Right cardiac atrium (tissue), 5 donors: ENCODE measurements at places on chromosomes 7 and 10.
A peak's percentile ranks its signal among the peaks of the same experiment; 100 is the strongest.

DNA sequence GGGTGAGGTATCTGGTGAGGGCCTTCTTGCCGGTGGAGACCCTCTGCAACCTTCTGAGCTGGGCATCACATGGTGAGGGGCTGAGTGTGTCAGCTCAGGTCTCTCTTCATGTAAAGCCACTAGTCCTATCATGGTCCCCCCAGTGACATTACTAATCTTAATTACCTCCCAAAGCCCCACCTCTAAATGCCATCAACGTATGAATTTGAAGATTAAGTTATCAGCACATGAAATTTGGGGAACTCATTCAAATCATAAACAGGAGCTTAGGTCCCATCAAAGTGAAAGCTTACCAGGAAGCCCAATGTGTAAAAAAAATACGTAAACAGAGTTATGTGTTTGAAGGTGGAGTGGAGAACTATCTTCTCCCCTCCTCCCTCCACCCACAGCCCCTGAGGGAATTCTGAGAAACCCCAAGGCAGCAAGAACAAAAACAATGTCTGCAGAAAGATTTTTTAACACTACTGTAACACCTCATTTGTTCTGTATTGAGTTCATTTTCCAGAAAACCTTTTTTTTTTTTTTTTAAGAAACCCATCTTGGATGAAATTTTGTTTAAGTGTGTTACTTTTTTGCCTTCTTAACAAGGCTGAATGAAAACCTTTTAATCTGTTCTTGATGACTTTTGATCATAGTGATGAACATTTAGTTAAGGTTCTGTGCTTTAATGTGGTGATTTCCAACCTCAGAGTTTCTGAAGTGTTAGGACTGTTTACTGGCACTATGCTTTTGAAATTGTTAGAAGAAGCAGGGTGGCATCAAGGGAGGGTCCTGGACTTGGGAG lies 19.1 kb upstream of the PCGF5 start:
- DNase-seq, result no peak

- DNase-seq, result no peak
Measured at GRCh38 chr10:128295003-128295402, 168.8 kb upstream of the MKI67 start.

DNA sequence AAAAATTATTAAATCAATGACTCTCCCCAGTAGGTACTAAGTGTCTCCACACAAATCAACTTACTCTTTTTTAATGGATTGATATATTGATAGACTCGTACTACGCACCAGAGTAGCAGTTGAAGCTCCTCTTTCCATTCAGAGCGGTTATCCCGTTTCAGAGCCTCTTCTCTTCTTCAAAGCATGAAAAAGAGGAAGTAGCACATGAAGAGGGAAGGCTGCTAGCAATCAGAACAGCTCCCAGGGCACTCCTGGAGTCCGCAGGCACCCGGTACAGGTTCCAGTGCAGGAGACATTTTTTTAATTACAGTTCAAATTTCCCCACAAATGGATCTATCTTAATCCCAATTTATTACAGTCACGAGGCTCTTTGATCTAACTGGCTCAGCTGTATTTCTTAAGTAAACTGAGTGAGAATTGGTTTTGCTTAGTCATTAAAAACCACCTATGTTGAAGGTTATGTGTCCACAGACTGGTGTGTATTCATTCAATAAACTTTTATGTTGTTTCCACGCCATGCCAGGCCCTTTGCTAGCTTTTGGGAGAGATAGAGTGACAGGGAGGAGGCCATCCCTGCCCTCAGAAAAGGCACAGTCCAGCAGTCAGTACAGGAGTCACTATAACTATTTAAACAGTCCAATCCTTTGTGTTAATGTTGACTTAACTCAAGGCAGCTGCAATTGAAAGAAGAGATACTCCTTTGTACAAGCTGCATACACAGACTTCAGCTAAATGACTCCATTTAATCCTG lies 32.1 kb upstream of the CALN1 start:
- no peak for DNase-seq

- no peak for DNase-seq
Measured at GRCh38 chr7:158546626-158547025, 41.0 kb downstream of the PTPRN2 start.

GRCh38 chr10:91745090-91745831 lies 53.0 kb upstream of the TNKS2 start:
- peak; percentile 30 for DNase-seq

GRCh38 chr10:14056610-14057332 lies 274.0 kb downstream of the FRMD4A start:
- no peak for DNase-seq

- DNase-seq, result peak; percentile 87
Measured at GRCh38 chr7:74501298-74501697, 47.6 kb downstream of the GTF2IRD1 start.

GRCh38 chr7:28533267-28533666 lies 120.9 kb downstream of the CREB5 start:
- DNase-seq, result no peak

GRCh38 chr7:101740981-101741725 lies 76.3 kb upstream of the CUX1 start:
- DNase-seq, result no peak

GRCh38 chr10:14815681-14816080 lies 22.2 kb downstream of the CDNF start:
- no peak for DNase-seq

DNA sequence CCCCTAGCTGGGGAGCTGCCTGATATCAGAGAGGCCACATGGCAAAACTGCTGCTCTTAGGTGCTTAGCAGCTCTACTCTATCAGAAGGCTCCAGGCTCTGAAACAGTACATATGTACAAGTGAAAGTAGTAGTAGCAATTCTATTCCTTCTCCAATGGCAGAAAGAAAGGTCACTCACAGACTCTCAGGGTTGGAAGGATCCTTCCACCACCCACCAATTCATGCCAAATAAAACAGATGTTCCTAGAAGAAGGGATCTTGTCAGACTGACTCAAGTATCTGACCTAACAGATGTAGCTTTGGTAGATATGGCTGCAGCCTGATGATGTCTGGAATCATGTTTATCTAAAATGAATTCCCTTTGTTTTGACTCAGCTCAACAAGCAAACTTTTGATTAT lies 8.0 kb upstream of the ALDH18A1 start:
- DNase-seq, result no peak

- DNase-seq, result no peak
Measured at GRCh38 chr7:33762151-33762910, 143.0 kb upstream of the BMPER start.

GRCh38 chr7:42222125-42222524 lies 14.9 kb downstream of the GLI3 start:
- no peak for DNase-seq

- DNase-seq, result no peak
Measured at GRCh38 chr10:14173391-14173705, 157.4 kb downstream of the FRMD4A start.

GRCh38 chr10:114521255-114521654 lies 117.0 kb upstream of the AFAP1L2 start:
- no peak for DNase-seq

- DNase-seq, result peak; percentile 12
Measured at GRCh38 chr10:69498711-69499471, 47.6 kb downstream of the TSPAN15 start.

DNA sequence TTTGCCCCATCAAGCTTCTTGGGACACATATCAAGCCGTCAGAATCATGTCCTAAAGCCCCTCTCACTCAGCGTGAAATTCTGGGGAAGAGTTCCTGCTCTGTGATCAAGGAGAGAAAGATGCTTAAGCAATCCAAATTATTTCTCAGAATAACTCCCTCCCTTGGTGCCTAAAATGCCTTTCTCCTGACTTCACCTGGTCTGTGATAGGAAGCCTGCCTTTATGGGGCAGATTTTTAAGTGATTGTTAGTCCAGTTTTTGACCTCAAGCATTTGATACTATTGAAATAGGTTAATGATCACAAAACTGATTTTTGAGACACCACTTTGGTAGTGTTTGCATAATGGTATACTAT lies 76.4 kb upstream of the MAGI2 start:
- no peak for DNase-seq

GRCh38 chr10:132912713-132913558 lies 29.4 kb downstream of the CFAP46 start:
- peak; percentile 30 for DNase-seq

GRCh38 chr10:74976565-74976964 lies 134.9 kb upstream of the SAMD8 start:
- DNase-seq, result no peak

DNA sequence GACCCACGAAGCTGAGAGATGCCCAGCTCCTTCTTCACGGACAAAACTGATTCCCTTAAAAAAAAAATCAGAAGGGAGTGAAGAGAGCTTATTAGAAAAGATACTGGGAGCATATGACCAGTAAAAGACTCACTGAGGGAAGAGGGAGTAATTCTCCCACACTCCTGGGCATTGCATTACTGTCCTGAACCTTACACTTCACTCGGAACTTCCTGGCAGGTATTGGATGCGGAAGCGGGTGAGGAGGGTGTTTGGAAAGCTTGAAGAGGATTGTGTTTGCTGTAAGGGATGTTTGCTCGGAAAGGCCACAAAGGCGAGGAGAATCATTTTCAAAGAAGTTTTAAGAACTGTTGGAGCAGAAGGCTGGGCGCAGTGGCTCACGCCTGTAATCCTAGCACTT lies 375 bp downstream of the HKDC1 start:
- DNase-seq, result no peak

DNA sequence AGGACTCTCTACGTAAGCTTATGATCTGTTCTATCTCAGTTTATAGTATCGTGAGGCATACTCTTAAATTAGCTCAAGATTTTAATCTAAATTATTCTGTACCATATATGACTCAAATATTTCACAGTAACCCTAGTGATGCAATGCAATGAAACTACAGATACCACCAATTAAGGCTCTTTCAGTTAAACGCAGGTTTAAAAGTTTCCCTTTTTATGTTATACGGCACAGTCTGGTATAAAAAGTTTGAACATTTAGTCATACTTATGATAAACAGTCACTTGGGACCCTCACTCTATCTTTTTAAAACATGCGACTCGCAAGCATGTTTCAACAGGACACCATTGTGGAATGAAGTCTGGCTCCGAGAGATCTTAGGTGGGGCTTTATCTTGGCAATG lies 107.2 kb downstream of the CDK6 start:
- DNase-seq, result no peak

- peak; percentile 82 for DNase-seq
Measured at GRCh38 chr7:2478399-2478785, 2.2 kb upstream of the GRIFIN start.

DNA sequence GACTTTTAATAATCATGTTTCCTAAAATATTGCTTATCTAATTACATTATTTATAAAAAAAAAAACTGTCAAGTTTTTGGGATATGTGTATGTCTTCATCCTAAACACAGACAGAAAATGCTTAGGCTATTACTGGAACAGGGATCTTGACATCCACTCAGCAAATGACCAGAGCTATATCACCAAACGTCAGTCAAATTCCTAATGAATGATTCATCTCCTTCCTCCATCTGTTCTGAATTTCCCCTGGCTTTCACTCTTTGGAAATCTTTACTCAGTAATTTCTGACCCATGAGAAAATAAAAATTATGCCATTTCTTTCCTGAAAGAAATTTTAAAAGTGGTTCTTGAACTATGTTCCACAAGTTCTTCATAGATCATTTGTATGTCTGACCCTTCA lies 552.4 kb upstream of the KCND2 start:
- no peak for DNase-seq

DNA sequence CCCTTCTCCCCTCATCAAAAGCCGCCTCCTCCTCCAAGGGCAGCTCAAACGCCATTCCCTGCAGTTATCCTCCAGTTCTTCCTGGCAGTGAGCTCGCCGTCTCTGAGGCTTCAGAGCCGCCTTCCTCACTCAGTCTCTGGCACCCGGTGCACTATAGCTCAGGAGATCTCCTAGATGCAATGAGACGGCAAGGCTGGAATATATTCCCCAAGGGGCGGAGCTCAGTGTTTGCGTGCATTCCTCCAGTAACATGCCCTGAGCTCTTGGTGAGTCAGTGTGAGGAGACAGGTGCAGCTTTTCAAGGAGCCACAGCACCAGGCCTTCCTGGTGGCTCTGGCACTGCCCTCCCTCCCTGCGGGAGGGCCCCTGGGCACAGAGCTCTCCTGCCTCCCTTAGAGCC lies 512.6 kb upstream of the FOXK1 start:
- DNase-seq, result no peak

- peak; percentile 66 for DNase-seq
Measured at GRCh38 chr7:522071-522950, 2.7 kb upstream of the PDGFA start.

DNA sequence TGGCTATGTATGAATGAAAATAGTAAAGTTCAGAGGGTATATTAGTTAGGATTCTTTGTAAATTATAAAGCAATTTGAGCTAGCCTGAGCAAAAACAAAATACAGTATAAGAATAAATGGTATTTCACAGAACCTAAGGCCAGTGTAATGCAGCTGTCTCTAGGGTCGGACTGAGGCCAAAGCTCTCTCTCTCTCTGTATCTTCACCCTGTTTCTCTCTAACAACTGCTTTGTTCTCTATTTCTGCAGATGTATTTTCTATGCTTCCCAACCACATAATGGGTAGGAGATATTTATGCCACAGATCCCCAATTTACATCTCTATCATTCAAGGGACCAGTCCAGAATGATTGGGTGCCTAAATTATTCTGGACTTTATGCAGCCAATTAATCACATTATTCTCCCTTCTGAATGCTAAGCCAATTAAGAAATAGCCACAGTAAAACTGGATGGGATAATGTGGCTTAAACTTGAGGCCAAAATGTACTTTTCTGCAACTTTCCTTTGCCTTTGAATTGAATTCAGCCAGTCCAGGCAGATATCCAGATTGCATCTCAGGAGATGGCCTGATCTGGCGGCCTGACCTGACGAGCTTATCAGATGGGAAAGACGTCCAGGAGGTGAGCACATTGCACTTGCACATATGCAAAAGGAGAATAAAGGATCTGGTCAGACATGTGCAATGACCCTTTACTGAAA lies 24.6 kb upstream of the IMMP2L start:
- no peak for DNase-seq

GRCh38 chr7:131792311-131792710 lies 235.9 kb upstream of the PODXL start:
- DNase-seq, result no peak

- no peak for DNase-seq
Measured at GRCh38 chr7:74267756-74268565, 13.8 kb upstream of the RFC2 start.

DNA sequence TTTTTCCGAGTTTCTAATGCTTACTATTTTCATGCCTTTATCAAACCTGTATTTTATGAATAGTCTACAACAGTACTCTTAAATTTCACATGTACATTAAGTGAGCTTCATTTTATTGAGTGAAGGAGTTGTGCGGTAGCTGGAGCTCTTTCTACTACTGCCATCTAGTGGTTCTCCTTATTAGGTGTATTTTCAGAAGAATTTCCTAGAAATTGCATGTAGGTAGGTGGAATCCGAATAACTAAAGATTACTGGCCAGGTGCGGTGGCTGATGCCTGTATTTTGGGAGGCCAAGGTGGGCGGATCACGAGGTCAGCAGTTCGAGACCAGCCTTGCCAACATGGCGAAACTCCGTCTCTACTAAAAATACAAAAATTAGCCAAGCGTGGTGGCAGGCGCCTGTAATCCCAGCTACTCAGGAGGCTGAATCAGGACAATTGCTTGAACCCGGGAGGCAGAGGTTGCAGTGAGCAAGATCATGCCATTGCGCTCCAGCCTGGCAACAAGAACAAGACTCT lies 38.3 kb downstream of the LRRC72 start:
- DNase-seq, result no peak

GRCh38 chr7:147912291-147912690 lies 678.3 kb upstream of the C7orf33 start:
- DNase-seq, result no peak
